ENCODE measurements at places on chromosomes 3 and 15.
A peak's percentile ranks its signal among the peaks of the same experiment; 100 is the strongest.

DNA sequence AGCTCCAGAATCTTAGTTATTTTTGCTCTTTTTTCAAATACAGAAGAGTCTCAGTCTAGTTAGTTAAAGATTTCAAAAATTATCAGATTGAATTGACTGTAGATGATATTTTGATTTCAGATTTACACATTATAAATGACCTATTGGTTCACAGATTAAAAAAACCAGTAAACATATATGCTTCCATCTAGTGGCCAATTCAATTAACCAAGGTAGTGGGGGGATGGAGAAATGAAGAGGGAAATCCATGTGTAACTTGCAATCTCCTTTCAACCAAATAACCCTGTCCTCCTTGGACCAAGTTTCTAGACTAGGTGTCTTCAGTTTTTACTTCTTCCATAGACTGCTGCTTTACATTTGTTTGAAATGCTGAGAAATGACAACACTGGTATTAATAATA is 789.8 kb downstream of the ROBO1 start:
- no peak for DNase-seq

DNA sequence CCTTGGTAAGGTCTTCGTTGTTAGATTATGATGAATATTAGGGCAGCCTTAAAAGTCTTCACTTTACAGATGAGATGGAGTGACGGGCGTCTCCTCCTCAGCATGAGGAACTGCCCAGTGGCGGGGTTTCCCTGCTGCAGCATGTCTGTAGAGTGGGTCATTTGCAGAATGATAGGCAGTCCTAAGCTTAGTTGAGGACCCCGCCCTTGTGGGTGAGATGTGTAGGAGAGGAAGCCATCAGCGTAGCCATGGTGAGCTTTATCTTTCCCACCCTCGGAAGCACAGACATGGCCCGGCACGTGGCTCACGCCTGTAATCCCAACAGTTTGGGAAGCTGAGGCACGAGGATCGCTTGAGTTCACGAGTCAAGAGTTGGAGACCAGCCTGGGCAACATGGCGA is 877 bp downstream of the NIT2 start:
- DNase-seq = no peak

GRCh38 chr15:70100474-70101341 is 3.0 kb upstream of the TLE3 start:
- no peak for DNase-seq

GRCh38 chr3:153373606-153374005 is 211.6 kb downstream of the RAP2B start:
- no peak for DNase-seq

DNA sequence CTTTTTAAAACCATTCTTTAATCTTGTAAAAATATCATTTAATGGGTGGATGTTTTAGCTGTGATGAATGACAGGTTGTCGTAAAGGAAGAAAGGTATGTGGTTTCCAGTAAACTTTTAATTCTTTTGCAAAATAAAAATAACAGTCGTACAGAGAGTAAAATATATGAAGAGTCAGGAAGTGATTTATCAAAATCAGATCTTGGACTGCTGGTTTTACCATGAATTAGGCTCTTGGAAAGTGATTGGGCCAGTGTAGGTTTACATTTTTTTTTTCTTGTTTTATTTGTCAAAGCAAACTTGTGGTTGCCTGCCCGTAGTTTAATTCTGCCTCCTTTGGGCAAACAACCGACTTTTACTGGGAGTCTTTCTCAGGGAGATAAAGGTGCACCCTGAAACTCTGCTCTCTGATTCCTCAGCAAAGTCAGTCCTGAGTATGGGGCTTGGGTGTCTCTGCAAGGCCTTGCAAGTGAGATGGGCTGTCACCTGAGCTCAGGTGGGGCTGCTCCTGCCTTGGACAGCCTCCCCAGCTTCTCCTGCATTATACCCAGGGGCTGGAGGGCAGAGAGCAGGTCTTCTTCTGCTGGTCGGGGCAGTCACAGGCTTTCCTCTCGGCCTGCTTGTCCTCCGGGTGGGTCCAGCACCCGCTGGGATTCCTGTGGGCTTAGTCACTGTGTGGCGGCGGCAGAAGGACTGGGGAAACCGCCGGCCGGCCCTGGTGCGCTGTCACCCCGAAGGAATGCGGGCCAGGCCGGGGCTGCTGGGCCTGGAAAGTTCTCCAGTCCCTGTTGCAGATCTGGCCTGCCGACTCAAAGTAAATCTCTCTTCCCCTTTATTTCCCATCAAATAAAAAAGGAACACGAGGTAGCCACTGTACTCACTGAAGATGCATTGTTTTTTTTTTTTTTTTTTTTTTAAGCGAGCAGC is 79.0 kb downstream of the IGF1R start:
- DNase-seq = peak; percentile 65

- peak; percentile 61 for DNase-seq
Measured at GRCh38 chr15:89416339-89417183, 79.8 kb downstream of the RHCG start.

- no peak for DNase-seq
Measured at GRCh38 chr15:66161108-66161507, 92.4 kb downstream of the MEGF11 start.

DNA sequence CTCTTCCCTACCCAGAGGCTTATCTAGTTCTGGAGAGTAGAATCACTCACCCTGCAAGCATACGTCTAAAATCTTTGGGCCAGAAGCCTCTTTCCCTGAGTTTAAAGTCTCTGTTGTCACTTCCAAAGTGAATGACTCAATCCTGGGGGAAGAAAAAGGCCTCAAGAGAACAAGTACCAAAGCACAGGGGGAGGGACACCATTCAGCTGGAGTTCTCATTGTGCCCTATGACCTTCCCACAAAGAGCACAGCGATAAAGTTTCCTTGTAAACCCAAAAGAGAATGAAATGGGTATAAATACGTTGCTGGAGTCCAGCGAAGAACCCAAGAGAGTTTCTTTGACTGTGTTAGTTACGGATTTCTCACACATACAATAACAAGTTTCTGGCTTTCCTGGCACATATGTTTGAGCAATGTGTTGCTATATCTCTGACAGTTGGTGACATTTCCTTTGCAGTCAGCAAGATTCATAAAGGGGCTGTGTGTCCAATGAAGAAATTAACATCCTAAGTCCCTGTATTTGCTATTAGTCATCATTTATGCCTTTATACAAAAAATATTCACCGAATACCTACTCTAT is 107.3 kb upstream of the PTPRG start:
- no peak for DNase-seq

DNA sequence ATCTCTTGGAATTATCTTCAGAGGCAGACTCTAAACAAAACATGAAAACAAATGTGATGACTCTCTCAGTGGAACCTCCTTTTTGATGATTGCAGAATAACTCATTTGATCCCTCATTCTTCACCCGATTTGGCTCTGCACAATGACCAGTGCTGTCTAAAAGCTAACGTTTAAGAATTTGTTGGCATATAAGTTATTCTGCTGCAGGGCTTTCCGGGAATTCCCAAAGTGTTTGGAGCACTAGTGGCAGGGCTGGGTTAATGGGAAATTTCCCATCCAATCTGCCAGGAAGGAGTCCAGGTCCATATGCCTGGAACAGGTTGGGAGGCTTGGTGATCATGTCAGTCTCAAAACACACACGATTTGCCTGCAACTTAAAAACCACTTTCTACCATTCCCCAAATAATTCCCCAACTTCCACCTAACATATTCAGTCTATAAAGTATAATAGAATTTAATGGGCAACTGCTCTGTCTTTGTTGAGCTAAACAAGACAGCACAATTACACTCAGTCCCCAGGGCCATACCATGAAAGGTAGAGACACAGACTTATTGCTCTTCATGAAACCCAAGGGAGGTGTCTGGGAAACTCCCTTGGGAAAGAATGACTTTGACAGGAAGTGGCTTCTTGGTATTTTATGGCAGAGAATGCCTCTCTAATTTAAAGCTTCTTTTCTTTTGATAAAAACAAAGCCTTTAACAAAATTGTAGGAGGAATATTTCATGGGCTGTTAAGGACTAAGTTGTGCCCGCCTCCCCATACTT is 38.0 kb downstream of the ARRDC4 start:
- DNase-seq = no peak

DNA sequence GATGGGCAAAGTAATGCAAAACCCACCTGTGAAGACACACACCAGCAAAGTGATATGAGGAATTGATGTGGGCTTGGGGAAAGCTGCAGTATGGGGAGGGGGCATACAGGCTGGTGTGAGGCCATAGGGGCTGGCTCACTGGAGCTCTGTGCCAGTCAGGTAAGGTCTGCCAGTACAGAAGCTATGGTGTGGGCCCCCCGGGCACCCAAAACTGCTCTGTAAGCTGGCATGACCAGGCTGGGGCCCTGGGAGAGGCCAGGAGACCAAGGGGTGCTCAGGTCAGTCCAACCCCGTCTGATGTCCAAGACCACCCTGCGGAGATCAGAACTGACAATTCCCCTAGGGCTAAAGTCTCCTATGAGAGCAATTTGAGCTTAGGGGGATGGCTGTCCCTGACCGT is 163.1 kb downstream of the KCNMB2 start:
- no peak for DNase-seq
